Esophagus muscularis mucosa (tissue), 4 donors: ENCODE measurements at places on chromosomes 6 and 20. TPM values are rescaled to one million over a fixed set of nuclear protein-coding genes. Genes with fewer than 3 reads are reported as not detected.

DNA sequence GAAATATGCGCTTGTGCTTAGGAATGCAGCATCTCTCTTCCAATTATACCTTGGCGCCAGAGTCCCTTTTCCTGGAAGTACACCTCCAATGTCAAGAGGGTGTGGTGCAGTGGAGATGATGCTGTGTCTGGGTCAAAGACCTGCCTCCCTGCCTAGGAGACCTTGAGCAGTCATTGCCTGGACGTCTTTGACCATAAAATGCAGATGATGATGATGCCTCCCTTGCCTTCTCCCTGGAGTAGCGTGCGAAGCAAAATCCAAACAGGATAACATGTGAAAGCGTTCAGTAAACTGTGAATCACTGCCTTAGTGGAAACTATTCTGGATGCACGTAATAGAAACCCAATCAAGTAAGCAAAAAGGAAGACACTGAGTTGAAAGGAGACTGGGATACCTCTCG is 97.4 kb upstream of the ARMC2 start:
- DNase-seq, result no peak
- H3K27ac ChIP-seq, result no peak overlapping the region
- H3K4me1 ChIP-seq, result peaks cover 6% of the 10 kb centered on the region
- H3K27me3 ChIP-seq, result no peaks in the 10 kb centered on the region
- H3K4me3 ChIP-seq, result no peak overlapping the region

- H3K27me3 ChIP-seq, result no peaks in the 10 kb centered on the region
- no peak overlapping the region for H3K4me3 ChIP-seq
- no peak overlapping the region for H3K27ac ChIP-seq
- peaks cover 36% of the 10 kb centered on the region for H3K4me1 ChIP-seq
- H3K36me3 ChIP-seq, result peaks cover 68% of the 10 kb centered on the region
These were observed 26.5 kb downstream of the FAM229B start for GRCh38 chr6:112113918-112114317.

Gene SLC22A1
- total RNA-seq, result 0.33 TPM

Gene SIM1
- not detected for total RNA-seq

Gene MAP1LC3A
- total RNA-seq, result 103 TPM
